ENCODE measurements at places on chromosomes 5 and 9.

- DNase-seq, result no peak
Observed at GRCh38 chr5:65823845-65824445, 101.9 kb downstream of the NLN start.

DNA sequence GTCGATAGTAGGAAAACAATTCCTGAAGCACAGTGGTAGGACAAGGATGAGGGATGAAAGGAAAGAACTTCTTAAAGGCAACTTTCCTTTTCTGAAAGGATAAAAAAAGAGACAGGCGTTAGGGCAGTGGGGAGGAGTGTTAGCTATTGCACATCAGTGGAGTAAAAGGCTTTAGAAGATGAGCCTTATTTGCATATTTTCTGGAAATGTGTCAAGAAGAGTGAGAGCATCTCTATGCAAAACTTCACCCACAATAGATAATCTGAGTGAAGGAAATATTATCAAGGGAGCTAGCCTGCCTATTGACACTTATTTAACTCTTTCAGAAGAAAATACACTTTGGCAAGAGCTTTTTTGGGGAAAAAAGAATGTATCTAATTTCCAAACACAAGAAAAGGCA is 151.6 kb downstream of the MACIR start:
- DNase-seq, result no peak

DNA sequence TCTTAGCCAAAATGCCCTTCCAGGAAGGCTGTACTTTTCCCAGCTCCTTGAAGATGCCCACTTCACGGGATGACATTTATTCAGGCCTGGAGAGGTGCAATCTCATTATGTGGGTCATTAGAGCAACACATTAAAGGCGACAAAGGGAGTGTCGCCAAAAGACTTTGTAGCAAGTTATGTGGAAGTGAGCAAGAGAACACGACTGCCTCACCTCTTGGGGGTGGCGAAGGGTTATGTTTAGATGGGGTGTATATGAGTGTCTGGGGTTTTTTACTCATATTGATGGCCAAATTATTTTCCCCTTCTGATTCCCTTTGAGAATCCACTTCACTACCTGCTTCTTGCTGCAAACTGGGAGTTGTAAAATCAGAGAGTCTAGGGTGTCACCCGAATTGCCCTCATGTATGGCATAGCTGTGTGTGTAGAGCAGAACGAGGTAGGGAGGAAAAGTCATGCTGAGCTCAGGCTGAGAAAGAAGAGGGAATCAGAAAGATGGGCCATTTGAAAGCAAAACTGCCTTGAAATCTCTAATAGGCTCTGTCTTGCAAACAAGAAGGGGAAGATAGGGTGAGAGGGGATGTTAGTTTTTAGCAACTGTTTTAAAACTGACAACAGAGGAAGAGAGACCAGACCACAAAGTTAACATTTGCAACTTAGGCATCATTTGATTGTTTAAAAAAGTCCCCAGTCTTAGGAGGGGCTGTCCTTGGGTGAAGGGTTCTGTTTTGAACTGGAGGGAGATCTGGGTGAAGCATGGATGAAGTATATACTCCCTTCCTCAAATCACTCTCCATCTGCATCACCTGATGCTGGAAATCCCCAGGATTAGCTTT is 97.1 kb upstream of the IL12B start:
- DNase-seq, result no peak

DNA sequence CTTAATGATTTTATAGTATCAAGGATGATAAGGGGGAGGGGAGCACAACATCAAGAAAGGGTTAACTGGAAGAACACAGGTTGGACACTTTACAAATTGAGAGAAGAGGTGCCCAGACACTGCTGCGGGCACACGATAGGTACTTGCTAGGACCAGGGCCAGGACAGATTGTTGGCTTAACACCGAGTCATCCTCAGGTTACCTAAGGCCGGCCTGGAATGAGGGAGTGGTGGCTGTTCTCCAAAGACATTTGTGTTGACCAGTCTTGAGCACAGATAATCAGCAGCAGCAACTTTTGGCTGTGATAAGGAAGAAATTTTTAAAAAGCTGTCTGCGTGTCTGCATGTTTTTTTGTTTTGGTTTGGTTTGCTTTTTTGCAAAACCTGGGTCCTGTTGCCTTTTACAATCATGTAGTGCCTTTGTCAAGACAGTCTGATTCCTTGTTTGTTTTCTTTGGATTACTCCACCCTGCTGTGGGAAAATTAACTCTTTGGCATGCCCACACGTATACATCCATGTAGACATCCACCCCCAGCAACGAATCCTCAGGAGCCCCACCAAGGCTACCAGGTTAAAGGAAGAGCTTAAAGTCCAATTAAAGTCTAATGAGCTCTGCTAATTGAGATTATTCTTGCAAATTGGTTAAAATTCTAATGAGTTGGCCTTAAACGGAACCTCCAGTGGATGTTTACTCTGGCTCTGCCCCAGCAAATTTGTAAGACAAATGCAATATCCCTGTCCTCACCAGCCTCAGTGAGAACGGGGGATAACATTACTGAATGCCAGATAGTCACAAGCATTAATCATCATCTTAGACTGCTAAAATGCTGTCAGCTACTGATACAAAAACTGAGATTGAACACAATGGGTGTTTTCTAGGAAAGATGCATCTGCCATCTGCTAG is 382.3 kb downstream of the ACTL7B start:
- DNase-seq, result no peak

DNA sequence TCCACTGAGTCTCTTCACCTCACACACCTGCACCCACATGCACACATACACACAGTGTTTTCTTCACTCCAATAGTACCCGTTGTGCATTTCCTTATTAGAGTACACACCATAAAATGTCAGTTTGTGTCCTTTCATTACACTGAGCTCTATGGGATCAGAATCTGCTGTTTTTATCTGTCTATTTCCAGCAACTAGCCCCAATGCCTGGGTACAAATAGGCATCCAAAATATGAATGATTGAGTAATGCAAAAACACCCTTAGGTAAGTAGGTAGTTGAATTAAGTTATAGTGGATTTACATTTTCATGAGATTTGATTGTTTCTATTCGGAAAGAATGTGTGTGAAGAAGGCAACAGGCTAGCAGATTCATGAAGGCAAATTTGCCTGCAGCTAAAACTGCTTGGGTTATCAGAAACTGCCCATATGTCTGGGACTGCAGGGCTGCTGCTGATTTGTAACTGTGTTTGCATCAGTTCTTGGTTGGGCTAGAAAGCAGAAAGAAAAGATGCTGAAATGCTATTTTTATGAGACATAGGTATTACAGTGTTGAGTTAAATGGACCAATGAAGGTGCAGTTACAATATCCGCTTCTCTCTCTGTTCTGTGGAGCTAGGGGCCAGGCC is 26.9 kb downstream of the PPP3R2 start:
- no peak for DNase-seq

GRCh38 chr9:14887149-14887548 is 23.1 kb downstream of the FREM1 start:
- DNase-seq, result no peak

DNA sequence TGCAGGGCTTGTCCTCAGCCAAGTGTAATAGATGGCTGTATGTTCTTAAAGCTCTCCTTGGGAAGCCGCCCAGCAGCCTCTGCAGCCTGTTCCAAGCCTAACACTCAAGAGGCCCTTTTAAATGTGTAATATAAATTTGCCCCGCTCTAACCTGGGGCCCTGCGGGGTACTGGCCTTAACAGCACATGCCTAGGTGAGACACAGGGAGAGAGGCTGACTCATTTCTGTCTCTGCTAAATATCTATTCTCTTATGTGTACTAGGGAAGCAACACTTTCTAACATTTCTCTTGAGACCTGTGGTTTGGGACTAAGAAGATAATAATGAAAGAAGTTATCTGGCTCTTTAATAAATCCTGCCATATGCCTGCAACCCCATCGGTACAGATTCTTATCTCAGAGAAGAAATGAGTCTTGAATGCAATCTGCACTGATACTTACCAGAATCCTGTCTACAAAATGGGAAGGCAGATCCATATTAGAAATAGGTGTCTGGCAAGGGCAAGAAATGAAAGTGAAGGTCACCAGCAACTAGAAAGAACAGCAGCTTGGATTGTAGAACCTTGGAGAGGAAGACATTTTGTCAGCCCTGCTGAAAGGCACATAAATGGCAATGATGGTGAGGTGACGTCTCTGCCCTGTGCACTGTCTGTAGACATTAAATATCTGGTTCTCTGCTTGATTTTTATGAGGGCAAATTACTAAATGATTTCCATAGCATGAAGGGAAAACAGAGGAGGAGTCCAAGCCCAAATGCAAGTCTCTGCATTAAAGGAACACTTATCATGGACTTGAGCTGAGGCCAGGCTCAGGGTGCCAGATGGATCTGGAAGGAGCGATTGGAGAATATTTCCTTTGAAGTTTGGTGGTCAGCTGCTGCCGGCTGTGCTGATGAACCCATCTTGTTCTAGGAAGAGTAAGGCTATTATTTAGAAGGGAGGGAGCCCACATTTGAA is 14.5 kb upstream of the TGFBI start:
- DNase-seq, result no peak

- no peak for DNase-seq
Observed at GRCh38 chr9:80382211-80382891, 810.6 kb downstream of the TLE4 start.

DNA sequence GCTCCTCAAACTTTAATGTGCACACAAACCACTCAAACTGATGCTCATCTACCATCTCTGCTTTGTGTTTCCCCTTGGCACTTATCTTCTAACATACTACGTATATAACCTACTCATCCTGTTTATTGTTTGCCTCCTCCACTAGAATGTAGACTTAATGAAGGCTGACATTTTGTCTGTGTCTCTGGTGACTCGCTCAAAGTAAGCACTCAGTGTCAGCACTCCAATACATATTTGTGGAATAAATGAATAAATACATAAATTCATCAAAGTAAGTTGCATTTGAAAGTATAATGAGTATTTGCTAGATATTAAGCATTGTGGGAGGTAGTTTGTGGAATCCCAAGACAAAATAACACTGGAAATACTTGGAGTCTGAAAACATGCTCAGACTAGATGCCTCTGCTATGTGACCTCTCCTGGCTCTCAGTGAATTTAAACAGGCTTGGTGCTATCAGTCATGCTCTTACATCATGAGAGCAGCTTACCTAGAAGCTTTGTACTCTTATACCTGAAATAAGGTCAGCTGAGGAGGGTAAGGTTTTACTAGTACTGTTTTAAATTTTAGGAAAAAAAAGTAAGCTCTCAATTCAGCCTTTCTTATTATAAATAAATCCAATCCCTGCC is 37.0 kb upstream of the RANBP6 start:
- DNase-seq, result no peak

- DNase-seq, result no peak
Observed at GRCh38 chr9:113608082-113608685, 144.7 kb downstream of the RGS3 start.

DNA sequence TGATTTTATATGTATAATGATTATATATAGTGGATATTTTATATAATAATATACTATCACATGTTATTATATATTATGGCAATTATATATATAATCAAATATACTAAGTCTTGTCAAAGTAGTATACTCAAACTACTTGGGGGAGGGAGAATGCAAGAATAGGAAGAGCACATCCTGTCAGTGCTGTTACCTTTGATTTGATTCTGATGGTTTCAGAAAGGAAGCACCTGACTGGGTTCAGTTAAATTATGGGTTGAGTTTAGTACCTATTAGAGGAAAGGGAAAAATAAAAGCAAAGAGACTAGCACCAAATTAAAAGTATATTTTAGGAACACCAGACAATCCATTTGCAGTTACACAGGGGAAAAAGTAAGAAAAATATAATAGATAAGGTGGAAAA is 107.6 kb downstream of the GRIA1 start:
- no peak for DNase-seq

DNA sequence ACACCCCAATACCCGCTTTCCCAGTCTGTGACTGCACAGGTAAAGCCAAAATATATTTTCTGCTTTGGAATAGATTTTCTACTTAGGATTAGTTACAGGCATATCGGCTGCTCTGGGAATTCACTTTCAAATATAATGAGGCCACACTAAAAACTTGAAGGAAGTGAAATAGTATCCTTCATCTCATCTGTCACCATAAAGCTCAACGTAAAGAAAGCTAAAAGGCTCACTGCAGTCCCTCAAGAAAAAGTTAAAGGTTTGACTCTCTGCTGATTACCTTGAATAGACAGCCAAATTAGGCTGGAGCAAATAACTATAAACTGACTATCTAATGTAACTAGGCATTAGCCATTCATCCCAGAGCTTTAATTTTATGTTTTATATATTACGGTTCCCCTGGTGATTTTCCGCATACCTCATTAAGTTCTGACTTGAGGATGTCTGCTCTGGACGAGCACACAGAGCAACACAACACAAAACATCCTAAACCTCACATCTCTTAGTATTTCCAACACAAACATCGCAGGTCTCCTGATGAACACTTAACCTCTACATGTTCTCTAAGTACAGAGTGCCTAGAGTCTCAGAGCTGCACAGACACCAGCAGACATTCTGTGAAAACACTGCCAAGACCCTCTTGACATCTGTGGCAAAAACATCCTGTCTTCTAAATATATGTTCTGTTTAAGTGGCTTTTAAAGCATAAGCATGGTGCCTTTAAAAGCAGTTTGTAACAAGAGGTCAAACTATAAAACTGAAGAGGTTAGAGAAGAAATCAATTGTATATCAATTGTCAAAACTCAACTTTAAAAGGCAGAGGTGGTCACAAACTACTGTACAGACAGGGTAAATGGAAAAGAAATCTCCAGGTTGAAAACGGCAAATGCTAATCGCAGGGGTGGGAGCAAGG is 35.4 kb downstream of the ELAVL2 start:
- no peak for DNase-seq

GRCh38 chr9:136345281-136346156 is 18.0 kb downstream of the DNLZ start:
- no peak for DNase-seq

DNA sequence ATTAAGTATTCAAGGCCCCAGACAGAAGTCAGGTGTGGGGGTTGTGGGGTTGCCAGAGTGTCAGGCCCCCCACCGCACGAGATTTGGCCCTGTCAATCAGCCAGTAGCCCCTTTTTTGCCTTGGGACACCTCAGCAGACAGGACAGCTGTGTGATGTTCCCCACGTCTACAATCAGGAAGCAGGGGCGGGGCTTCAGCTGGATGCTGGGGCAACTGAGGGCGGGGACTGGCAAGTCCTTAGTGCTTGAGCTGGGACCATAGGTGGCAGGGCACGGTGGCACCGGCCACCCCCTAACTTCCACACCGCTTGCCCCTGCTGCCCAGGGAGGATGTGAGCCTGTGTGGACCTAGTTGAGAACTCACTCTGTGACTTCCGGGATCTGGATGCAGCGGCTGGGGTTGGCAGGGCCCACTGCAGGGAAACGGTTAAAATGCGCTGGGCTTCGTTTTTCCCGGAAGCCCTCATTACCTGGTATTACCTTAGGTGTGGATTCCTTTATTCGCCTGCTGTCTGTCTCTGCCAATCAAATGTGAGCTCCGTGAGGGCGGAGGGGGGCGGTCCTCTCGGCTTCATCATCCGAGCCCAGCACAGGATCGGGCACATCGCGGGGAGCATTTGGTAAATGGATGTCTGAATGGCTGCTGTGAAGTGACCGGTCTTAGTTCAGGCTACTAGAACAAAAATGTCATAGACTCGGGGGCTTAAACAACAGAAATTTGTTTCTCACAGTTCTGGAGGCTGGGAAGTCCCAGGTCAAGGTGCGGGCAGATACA is 7.5 kb upstream of the GTF3C5 start:
- DNase-seq, result no peak
